ENCODE measurements at places on chromosomes 11 and 22.

DNA sequence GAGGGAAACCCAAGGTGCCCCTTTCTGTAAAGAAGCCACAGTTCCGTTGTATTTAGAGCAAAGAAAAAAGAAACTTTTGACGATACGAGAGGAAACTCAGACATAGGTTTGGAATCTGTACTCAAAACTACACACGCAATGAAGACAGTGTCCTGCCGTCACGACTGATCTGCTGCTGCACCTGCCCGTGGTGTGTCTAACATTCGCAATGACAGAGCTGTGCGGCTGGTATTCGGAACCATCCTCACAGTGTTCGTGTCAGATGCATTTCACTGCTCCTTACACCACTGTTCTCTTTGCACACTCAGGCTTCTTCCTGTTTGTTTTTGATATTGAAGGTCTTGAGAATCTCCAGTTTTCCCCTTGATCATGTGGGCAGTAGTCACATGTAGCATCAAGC, 84.8 kb downstream of the RTL6 start:
- no peak for DNase-seq

- DNase-seq = no peak
Observed at GRCh38 chr11:114614127-114614720, 18.6 kb upstream of the NXPE4 start.

GRCh38 chr11:100672498-100673033, 14.5 kb upstream of the ARHGAP42 start:
- no peak for DNase-seq

- no peak for DNase-seq
Observed at GRCh38 chr11:11748706-11749365, 92.9 kb upstream of the USP47 start.

- DNase-seq = no peak
Observed at GRCh38 chr11:117328375-117329010, 839 bp downstream of the CEP164 start.

DNA sequence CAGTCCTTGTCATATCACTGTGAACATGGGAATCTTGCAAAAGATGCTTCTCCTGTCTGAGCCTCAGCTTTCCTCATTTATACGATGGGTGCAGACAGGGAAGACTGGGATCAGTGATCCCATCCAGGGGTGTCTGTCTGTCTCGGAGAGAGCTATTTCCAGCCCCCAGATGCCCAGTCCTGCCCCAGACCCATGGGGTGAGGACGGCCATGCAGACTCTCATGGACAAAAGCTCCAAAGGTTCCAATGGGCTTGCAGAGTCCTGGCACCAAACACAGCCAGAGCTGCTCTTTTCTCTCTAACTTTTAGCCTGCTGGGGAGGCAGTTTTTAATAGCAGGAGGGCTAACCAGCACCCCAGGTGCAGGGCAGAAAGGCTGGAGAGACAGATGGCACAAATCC, 5.2 kb downstream of the SCUBE1 start:
- no peak for DNase-seq

- no peak for DNase-seq
Observed at GRCh38 chr11:3709977-3710376, 38.8 kb upstream of the CHRNA10 start.

GRCh38 chr11:133041181-133041580, 491.1 kb downstream of the OPCML start:
- no peak for DNase-seq

DNA sequence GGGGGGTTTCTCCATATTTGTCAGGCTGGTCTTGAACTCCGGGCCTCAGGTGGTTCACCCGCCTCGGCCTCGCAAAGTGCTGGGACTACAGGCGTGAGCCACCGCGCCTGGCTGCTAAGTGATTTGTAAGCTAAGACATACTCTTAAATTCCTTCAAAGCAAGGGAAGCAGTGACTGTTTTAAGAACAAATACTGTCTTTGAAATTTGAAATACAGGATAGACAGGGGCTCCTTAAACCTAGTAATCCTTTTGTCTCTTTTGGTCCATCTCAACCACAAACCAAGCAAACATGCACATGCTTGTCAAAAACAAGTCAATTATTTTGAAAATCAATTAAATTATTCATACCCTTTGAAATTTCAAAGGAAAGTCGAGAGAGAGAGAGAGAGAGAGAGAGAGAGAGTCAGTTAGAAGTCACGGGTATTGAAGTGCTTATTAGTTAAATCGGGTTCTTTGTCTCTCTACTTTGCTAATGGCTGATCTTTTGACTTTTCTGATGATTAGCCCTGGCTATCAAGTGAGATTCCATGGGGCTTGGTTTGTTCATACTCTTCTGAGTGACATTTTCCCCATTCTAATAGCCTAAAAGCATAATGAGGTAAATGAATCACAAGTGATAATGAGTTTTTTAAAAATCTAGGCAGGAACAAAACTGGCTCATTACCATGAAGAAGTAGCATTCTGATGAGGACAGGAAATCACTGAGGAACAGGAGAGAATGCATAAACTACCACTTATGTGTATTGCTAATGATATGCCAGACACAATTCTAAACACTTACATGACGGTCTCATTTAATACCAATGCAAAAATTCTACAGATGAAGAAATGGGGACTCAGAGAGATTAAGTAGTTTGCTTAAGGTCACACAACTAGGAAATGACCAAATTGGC, 48.0 kb downstream of the MCHR1 start:
- no peak for DNase-seq

All from stimulated activated CD4-positive, alpha-beta T cell treated with anti-CD3 and anti-CD28 coated beads, Interleukin-1b, Interleukin-23, amount 100 ng/mL, for 1 hour (primary cell).